Fibroblast of the aortic adventitia (primary cell): ENCODE measurements at places on chromosomes 3 and 15.
A peak's percentile ranks its signal among the peaks of the same experiment; 100 is the strongest.

DNA sequence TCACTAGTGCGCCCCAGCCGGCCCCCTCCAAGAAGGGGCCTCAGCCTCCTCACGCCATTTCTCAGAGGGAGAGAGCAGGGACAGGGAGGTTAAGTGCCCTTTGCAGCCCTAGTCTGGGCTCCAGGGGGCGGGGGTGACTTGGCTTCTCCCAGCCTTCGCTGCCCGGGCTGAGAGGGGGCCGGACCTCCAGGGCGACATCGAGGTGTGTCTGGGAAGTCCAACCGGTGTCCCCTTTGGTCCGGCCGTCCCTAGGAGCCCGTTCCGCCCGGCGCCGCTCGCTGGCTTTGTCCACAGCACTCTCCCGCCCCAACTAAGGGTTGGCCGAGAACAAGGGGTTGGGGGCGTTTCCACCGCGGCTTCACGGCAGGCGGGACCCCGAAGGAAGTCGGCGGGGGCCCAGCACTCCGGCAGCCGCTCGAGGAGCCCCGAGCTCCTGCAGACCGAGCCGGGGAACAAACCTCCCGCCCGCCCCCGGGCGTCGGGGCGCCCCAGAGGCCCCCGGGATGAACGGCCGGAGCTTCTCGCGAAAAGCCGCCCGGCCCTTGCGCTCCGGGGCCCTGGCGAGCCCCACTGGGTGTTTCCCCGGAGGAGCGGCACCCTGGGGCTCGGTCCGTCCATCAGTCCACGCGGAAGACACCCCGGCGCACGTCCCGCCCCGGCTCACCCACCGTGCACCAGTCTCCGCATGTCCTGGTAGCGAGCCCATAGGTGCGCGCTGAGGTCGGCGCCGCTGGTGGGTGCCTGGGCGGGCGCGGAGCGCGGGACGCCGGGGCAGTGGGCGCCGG lies 627 bp downstream of the NT5DC2 start:
- DNase-seq: no peak

DNA sequence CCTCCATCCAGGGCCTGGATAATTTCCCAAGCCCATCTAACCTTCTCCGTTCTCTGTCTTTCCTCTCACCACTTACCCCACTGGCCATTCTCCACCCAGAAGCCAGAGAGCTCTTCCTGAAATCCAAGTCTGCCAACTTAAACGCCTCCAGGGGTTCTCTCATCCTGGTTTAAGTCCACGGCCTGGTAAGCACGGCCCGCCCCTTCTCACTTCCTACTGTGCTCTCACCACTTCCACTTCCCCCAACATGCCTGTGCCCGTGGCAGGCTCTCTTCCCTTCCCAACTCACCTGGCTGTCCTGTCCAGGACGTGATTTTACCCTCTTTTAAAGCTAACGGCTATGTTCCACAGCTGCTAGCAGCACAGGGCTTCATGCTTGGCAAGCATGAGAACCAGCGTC lies 1.7 kb upstream of the CX3CR1 start:
- no peak for DNase-seq

- DNase-seq: no peak
Measured at GRCh38 chr15:84387086-84387485, 151.5 kb downstream of the GOLGA6L4 start.

DNA sequence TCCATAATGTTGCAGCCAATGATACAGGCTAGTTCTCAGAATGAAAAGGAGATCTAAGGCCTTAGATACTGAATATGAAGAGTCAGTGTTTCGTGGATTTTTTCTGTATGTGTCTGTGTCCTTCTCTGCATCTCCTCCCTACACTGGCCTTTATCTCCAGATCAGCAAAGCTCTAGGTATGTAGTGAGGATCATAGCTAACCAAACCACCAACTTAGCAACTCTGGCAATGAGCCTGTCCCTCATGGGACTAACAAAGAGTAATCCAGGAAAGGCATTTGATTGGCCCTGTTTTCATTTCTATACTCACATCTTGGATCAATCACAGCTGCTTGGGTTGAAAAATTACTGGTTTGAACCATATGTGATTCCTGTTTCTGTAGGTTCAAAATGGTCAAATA lies 18.6 kb upstream of the CNTN3 start:
- DNase-seq: no peak

DNA sequence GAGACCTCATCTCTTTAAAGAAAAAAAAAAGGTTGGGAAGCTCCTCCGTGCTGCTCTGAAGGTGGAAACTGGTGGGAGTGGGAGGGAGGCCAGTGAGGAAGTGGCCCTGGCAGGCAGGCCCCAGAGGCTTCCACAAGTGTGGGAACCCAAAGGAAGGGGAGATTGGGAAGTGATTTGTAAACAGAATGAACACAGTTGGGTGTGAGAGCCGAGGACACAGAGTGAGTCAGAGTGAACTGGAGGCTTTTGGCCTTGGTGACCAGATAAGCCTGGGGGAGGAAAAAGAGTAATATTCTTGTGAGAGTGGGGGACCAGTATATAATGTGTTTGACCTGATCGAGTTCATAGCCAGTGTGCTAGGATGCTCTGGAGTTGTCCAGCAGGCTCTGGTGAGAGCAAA lies 23.0 kb downstream of the MKRN2 start:
- peak; percentile 21 for DNase-seq

- peak; percentile 53 for DNase-seq
Measured at GRCh38 chr15:52146776-52147175, 34.2 kb upstream of the BCL2L10 start.

DNA sequence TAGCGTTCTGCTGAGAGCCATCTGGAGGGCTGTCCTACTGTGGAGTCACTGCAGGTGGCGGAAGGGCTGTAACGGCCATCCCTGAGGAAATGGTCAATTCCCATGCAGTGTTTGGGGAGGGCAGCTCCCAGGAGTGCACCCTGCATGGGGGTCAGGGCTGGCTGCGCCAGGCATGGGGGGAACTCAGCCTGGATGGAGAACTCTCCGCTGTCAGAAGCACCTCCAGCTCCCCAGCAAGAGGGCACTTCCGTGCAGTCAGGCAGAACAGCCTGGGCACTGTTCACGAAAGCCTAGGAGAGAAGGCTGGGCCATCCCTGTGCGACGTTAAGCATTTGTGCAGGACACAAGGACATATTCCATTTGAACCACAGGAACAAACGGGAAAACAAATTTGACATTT lies 105.2 kb downstream of the LRIG1 start:
- DNase-seq: no peak
